ENCODE measurements at places on chromosomes 11 and 22.

DNA sequence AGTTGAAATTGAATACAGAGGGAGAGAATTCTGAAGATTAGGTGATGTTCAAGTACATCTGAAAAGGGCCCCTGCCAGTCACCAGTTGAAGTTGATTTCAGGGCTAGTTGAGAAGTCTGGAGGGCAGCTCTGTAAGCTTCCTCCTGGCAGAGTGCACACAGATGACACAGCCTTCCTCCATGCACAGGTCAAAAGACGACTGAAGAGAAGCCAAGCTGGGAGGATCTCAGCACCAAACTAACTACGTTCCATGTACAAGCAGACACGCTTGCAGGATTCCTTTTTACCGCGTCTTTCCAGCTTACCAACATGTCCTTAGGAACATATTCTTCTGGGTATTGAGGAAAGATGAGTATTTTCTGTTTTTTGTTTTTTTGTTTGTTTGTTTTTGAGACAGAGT is 7.9 kb downstream of the BARX2 start:
- no peak for DNase-seq

DNA sequence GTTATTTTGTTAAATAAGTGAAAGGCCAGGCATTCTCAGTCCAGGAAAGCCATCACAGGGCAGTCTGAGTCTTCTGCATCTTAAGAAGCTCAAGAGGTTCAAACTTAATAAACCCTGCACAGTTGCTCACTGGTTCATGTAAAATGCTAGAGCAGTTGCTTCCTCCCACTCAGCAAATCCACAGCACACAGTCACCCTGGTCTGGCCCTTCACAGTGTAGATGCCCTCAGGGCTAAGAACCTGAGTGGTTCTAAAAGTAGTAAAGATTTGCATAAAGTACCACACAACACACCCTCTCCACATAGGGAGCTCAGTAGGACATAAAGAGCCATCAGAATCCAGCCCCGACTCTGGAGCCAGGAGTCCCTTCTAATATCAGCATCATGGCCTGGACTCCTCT is 58.7 kb downstream of the ZNF280B start:
- DNase-seq: no peak

DNA sequence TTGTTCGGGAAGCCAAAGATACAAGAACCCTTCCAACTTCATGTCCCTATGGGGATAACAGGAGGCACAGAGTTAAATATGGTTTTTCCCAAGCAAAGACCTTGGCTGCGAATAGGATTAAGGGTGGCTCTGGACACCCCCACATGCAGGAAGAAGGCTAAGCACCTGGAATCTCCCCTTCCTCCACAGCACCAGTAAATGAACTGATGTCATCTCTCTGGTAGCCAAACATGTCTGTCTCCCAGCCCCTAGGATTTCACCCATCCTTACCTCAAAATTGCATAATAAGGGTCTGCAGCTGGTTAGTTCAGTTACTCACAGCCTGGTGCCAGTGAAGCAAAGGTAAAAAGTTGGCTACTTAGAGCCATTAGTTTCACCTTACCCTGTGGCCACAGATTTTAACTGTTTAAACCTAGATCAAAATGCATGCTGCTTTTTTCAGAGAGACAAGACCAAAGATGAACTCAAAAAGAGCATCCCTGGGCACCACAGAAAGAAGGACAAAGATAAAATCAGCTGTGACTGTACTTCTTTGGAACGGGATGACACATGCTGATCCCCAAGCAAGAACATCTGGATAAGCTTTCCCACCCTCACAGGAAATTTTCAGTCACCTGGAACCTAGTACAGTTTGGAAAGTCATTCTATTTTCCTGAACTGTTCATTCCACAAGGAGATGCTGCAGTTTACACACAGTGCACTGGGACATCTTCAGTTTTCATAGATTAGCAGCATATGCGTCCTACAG is 77.2 kb upstream of the AKIP1 start:
- no peak for DNase-seq

DNA sequence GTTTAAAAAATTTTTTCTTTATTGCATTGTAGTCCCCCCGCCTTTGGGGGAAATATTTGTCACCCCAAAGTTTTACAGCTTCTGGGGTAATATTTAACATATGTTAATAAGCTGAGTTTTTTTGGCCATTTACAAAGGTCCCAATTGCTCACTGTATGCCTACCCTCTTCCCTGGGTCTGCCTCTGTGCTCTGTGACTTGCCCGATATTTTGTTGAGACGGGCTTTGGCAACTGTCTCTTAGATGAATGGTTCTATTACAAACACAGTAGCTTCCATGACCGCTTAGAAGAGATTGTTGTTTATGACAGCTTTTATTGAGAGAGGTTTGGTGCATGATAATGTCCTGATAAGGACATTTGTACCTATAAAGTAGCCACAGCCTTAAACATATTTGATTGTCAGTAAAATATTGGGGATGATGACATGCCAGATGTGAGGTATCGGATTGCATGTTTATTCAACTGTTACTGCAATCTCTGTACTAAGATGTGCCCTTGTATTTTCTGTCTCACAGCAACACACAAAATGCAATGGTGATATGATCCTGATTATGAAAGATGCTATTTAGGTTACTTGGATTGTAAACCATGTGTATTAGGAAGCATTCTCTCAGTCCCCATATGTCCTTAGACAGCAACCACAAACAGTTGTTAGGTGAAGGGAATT is 103.1 kb downstream of the TEAD1 start:
- DNase-seq: no peak

- no peak for DNase-seq
Observed at GRCh38 chr11:97361812-97362378, 972.1 kb downstream of the JRKL start.

- no peak for DNase-seq
Observed at GRCh38 chr22:36360011-36360410, 27.8 kb downstream of the MYH9 start.

GRCh38 chr22:36562261-36562835 is 33.4 kb upstream of the EIF3D start:
- no peak for DNase-seq

- DNase-seq: no peak
Observed at GRCh38 chr11:4115128-4115527, 20.5 kb downstream of the RRM1 start.

DNA sequence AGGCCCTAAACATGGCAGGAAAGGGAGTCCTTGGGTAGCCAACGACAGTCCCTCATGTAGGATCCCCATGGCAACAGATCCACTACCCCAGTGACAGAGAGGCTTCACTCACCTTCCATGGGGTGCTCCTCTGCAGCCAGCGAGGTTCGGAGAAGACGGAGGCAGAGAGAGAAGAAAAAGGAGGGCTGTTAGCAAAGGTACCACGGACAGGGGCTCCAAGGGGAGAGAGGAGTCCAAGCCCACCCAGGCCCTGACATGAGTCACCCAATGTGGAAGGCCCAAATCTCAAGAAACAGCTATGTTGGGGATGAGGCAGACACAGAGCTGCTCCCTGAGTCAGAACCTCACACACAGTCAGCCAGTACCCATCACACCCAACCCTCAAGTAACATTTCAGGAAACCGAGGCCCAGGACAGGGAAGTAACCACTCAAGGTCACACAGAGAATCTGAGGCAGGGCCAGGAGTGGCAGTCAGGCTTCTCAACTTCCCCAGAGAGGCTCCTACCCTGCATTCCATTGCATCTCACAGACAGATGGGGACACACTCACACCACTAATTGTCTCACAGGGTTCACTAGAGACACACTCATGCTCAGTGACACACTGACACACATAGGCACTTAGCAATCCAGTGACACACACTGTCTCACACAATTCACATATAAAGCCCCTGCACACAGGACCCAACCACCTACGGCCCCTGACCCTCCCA is 25.2 kb downstream of the NRXN2 start:
- no peak for DNase-seq

GRCh38 chr11:119262668-119263351 is 54.1 kb downstream of the MCAM start:
- no peak for DNase-seq

GRCh38 chr11:1727096-1727690 is 23.2 kb downstream of the IFITM10 start:
- DNase-seq: no peak

DNA sequence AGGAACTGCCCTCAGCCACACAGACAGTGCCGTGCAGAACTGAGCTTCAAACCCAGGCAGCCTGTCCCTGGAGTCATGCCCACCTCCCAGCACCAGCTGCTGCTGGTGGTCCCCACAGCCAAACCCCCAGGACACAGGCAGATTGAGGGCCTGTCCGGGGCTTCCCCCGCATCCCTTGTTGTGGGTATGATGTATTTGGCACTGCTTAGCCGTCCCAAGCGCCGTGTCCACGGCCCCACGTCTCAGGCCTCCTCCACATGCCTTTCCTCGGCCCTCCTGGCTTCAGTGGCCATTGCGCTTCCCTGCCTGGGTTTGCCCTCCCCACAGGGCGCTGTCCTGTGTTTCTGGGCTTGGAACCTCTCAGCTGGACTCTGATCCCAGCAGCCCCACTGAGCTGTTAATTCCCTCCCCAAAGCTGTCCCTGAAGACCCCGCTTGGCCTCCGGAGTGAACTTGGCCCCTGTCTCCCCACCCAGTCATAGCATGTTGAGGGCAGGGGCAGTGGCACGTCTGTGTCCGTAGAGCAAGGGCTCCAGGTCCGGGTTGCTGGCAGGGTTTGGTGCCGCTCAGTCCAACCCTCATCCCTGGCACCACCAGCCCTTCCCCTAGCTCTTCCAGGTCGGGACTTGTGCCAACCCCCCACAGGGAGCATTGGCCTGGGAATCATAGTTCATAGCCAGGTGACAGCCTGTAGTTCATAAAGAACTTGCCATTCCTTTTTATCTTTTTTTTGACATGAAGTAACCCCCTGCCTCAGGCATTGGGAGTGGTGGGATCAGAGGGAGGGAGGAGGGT is 34.5 kb upstream of the TEF start:
- DNase-seq: no peak

DNA sequence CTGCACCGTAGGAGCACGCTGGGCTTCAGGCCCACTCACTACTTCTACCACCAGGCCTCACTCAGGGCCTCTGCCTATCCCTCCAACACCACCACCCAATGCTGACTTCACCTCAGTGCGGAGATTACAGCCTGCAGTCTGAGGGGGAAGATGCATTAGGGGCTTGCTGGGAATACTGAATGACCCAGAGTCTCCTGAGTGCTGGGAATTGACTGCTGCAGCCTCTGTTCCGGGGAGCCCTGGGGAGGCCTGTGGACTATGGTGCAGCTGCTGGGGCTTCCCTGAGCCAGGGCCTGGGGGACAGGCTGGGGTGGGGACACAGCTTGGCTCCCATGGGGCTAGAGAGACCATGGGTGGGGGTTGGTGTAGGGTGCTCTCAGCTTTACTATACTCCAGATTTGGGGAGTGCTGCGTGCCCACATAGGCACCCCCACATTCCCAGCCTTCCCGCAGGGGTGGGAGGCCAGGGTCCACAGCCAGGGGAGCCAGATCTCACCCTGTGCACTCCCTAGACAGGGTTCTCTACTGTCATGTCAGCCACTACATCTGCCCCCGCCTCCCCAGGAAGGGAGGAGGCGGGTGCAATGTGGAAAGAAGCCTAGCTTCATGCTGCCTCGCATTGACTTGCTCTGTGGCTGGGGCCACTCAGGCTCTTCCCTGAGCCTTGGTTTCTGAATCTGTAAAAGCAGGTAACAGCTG is 44.4 kb downstream of the GDPD5 start:
- DNase-seq: no peak

DNA sequence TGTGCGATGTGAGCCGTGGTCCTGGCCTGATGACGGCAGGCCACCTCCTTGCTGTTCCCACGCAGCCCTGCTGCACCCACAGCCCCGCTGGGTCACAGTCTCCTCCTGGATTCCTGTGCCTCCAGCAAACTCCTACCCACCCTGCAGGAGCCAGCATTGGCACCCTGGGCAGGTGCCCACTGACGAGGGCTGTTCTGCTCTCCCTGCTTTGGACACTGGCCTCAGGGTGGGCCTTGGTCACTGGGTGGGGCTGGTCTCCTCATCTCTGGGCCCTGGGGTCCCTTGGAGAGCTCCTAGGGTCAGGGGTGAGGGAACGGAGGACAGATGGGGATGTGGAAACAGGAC is 12.7 kb downstream of the TSPAN4 start:
- no peak for DNase-seq

- DNase-seq: no peak
Observed at GRCh38 chr11:134390706-134391569, 21.1 kb downstream of the B3GAT1 start.

DNA sequence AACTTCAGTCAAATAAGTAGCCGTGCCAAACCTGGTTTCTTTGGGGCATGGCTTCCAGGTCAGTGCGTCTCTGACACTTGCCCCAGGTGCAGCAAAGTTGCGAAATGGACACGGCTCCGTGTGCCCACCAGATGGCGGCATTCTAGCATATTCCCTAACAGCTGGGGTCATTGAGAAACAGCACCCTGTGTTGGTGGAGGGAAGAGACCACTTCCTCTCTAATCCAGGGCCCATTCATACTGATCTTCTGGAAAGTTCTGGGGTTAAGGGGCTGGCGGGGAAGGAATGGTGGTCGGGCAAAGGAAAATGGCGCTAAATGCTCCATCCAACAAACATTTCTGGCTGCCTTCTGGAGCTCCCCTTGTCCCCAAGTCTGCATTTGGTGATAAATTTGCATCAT is 141.2 kb upstream of the TIMP3 start:
- DNase-seq: peak; percentile 63

- no peak for DNase-seq
Observed at GRCh38 chr22:35160268-35160667, 94.3 kb downstream of the ISX start.

GRCh38 chr22:41487037-41487935 is 18.4 kb downstream of the ACO2 start:
- DNase-seq: no peak

Data from GM12891 (cell line).